ENCODE measurements at places on chromosomes 2 and 18.

- no peak for DNase-seq
Measured at GRCh38 chr18:34780856-34781255, 70.8 kb downstream of the DTNA start.

- no peak for DNase-seq
Measured at GRCh38 chr2:187917535-187917934, 363.3 kb upstream of the TFPI start.

GRCh38 chr2:139165041-139165440 is 384.9 kb upstream of the NXPH2 start:
- no peak for DNase-seq

- no peak for DNase-seq
Measured at GRCh38 chr2:54968561-54969218, 81.6 kb downstream of the RTN4 start.

GRCh38 chr2:222711315-222711940 is 40.0 kb downstream of the MOGAT1 start:
- no peak for DNase-seq

GRCh38 chr2:36367486-36367885 is 11.9 kb downstream of the CRIM1 start:
- no peak for DNase-seq

GRCh38 chr18:77899972-77900754 is 650.5 kb downstream of the GALR1 start:
- peak; percentile 70 for DNase-seq

DNA sequence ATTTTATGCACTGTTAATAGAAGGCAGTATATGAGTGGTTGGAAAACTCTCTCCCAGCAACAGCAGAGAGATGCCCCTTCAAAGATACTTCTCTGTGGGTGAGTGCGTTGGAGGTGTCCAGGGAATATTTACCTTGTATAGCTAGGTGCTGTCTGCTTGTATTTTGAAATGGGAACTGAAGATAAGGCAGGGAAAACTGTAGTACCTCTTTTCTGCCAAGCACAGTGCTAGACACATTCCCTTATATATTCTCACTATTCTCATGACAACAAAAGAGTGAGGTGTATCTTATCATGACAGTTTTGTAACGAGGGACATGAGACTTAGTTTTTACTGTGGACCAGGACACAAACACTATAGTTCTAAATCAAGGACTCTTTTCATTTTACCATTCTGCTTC is 2.1 kb downstream of the TTC39C start:
- DNase-seq: no peak

GRCh38 chr2:43387092-43388062 is 161.0 kb upstream of the ZFP36L2 start:
- no peak for DNase-seq

GRCh38 chr2:55120634-55121359 is 70.5 kb upstream of the RTN4 start:
- DNase-seq: no peak

- no peak for DNase-seq
Measured at GRCh38 chr18:63495675-63496074, 18.9 kb downstream of the SERPINB5 start.

DNA sequence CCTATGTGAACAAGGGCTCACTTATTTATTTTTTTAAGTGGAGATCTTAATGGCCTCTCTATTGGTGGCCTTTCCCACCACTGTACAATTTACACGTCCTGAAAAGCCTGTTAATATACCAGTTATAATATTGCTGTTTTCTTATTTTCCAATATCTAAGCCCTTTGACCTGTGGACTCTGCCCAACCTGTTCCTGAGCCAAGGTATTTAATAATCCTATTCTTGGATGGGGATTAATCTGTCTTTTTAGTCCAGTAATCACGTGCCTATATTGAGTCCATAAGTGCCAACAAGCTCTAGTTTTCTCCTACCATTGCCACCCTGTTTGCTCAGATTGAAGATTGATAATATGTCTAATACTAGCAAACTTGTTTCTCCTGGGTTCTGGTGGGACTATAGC is 42.7 kb downstream of the MBD5 start:
- no peak for DNase-seq

DNA sequence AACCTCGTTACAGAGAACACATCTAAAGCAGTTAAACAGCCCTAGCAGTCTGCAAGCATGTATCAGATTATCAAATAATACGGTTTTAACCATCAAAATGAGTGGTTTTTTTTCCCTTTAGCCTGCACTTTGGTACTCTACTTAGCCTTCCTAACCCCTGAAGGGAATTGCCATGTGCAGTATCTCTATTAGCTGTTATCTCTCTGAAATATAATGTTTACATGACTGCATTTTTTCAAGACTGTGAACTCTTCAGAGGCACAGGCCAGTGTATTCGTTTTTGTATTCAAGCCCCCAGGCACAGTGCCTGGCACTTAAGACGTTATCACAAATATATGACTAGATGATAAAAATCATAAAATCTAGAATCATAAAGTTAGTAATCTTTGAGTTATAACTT is 509.5 kb downstream of the PARD3B start:
- no peak for DNase-seq

DNA sequence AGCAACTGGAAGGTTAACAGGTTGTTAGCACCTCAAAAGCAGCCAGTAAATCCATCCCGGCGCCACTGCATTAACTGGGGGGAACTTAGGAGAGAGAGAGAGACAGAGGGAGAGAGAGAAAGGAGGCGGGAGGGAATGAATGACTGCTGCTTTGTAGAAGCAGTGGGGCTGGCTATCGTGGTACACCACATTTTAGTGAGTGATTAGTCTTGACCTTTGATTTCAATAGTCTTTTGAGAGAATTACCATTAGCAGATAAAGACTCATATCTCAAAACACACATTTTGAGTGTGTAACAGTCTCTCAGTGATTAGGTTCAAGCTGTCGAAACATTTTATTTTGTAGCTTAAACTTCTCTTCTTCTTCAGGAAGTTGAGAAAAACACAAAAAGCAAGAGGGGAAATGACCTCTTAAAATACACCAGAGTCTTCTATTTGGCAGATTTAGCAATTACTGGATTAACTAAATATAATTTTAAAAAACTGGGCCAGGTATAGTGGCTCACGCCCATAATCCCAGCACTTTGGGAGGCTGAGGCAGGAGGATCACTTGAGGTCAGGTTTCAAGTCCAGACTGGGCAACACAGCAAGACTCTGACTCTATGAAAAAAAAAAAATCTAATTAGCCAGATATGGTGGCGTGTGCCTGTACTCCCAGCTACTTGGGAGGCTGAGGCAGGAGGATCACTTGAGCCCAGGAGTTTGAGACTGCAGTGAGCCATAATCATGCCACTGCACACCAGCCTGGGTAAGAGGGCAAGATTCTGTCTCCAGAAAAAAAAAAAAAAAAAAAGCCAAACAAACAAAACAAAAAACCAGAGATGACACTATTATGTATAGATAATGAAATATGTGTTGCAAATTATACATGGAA is 22.0 kb upstream of the PNO1 start:
- DNase-seq: no peak

- DNase-seq: no peak
Measured at GRCh38 chr2:110978756-110979470, 141.8 kb upstream of the BCL2L11 start.

DNA sequence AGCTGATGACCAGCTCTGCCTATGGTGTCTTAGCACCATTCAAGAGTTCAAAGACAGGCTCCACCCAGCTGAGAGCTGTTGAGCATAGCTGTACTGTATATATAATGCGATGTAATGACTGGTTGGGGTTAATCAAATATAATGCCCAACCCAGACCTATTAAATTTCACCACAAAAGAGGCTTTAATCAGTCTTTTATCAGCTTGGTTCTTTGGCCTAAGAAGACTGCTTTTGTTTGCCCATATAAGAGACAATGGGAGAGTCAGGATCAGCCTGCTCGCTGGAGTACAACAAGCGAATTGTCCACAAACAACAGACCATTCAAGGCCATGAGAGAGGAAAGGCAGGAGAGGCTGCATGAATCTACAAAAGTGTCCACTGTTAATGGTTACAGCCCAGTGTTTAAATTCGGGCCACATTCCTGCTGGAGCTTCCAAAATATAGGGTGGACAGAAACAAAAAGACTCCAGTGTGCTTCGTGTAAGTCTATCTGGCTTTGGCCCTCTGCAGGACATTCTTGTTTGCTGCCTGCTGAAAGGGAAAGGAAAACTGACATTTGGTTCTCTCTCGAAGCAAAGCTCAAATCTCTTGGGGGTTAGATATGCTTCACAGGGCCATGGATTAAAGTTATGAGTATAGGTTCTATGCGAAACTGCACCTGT is 299.0 kb upstream of the FBXO11 start:
- DNase-seq: no peak

- no peak for DNase-seq
Measured at GRCh38 chr2:18860179-18860578, 270.8 kb upstream of the NT5C1B start.

GRCh38 chr2:166410828-166411472 is 35.2 kb upstream of the SCN9A start:
- DNase-seq: no peak

- DNase-seq: no peak
Measured at GRCh38 chr18:32735781-32736180, 37.0 kb downstream of the KLHL14 start.

DNA sequence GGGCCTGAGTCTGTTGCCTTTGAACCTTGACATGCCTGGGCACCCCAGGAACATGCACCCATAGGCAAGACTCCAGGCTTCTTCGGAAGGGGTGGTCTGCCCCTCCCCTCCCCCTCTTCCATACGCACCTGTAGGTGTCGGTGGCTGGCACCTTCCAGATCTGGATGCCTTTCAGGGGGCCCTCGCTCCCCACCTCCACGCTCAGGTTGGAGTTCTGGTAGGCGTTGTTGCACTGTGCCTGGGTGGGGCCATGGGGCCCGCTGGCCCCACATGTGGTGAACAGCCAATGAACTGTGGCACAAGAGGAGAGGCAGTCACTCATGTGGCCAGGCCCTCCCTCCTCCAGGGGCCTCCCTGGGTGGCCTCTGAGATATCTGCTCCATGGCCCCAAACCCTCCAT is 135.8 kb downstream of the CLIP4 start:
- DNase-seq: no peak

- no peak for DNase-seq
Measured at GRCh38 chr2:176961775-176962619, 250.6 kb upstream of the HNRNPA3 start.

GRCh38 chr2:61432990-61433389 is 37.9 kb downstream of the USP34 start:
- no peak for DNase-seq

GRCh38 chr2:181847702-181848101 is 43.8 kb upstream of the ITPRID2 start:
- no peak for DNase-seq

- DNase-seq: no peak
Measured at GRCh38 chr2:105329197-105329554, 359 bp downstream of the TGFBRAP1 start.

GRCh38 chr18:37383036-37383785 is 182.4 kb downstream of the CELF4 start:
- no peak for DNase-seq

- DNase-seq: no peak
Measured at GRCh38 chr2:236587861-236588815, 18.5 kb downstream of the ACKR3 start.

- DNase-seq: no peak
Measured at GRCh38 chr2:4900242-4900641, 791.9 kb upstream of the SOX11 start.

- no peak for DNase-seq
Measured at GRCh38 chr18:60996822-60997221, 336.4 kb upstream of the CDH20 start.

- DNase-seq: no peak
Measured at GRCh38 chr2:141707486-141707885, 423.3 kb downstream of the LRP1B start.

DNA sequence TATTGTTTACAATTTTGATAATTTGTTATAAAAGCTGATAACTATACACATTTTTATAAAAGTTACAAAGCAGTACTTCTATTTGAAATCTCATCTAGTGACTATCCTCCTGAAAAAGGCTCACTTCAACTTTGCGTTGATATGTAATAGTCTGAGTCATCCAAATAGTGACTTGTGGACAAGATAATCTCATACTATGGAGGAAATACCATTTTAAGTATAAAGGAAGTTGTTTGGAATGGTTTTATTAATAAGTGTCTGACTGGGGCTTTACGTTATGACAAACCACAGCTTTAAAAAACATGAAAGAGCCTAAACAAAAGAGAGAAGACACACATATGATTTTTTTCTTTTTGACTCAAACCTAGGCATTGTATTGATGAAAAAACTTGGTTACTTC is 272.3 kb upstream of the COL3A1 start:
- DNase-seq: no peak

DNA sequence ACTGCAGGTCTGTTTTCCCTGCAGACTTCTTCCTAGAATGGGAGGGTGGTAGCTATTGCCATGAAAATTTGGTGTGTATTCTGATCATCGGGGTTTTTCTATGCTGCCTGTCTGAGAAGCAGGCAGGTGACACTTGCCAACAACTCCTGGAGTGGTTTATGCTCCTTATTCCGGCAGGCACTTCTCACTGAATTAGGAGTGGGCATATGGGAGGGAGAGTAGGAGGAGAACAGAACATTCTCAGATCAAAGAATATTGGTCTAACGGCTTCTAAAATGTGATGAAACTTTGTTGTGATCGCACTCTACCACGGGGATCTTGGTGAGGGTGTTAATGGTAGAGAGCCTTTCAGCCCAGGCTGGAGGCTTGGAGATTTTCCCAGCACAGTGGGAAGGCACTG is 480.8 kb downstream of the PLCL1 start:
- no peak for DNase-seq

DNA sequence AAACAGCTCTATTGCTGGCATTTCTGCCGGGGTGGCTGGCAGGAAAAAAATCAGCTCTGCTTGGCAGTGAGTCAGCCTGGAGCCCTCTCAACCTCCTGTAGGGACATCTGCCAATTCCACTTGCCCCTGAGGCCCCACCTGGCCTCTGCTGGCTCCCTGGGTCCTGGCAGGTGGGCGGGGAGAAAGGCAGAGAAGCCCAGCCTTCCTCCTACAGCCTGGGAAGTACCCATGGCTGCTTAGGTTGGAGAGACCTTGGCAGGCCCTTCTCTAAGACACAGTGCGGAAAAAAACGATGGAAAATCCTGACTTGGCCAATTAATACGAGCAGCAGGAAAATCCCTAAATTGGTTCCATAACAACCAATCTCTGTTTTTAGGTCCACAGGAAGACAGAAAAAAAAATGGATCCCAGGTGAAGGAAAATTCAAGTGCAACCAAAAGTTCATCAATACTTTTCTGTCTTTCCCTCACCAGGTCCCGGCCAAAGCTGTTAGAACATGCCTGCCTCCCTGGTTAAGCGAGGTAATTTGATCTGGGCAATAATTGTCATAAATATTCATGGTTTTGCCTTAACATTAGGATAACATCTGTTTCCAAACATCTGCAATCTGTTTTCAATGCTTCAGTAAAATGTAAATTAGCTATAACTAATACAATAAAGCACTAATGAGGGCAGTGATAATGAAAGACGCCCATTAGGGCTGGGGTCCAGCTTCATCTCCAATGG is 245.9 kb downstream of the TFCP2L1 start:
- no peak for DNase-seq

DNA sequence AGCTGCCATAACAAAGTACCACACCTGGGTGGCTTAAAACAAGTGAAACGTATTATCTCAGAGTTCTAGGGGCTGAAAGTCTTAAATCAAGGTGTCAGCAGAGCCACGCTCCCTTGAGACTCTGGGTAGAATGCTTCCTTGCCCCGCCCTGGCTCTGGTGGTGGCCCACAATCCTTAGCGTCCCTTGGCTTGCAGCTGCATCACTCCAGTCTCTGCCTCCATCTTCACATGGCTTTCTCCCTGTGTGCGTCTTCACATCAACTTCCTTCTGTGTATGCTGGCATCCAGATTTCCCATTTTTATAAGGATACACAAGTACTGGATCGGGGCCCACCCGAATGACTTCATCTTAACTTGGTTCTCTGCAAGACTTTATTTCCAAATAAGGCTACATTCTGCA is 62.5 kb downstream of the MRO start:
- DNase-seq: no peak

GRCh38 chr2:143132355-143132754 is 3.1 kb downstream of the ARHGAP15 start:
- DNase-seq: peak; percentile 33

All from activated naive CD4-positive, alpha-beta T cell treated with anti-CD3 and anti-CD28 coated beads, Interleukin-2, amount 10 ng/mL, durations not matched to agents 7 days and 5 days (primary cell).